Sigmoid colon (tissue), 7 donors: ENCODE measurements at places on chromosomes 1 and 21. TPM values are rescaled to one million over a fixed set of nuclear protein-coding genes. Genes with fewer than 3 reads are reported as not detected.

The SPATA46 gene
- total RNA-seq: not detected

The ETV3L gene
- not detected for total RNA-seq

The NLRP3 gene
- total RNA-seq: 2.8 TPM

The GUCA2B gene
- total RNA-seq: 6.7 TPM

The SMYD2 gene
- total RNA-seq: 19.9 TPM

- no peak for DNase-seq
Observed at GRCh38 chr21:29155933-29156260, 25.5 kb downstream of the MAP3K7CL start.

DNA sequence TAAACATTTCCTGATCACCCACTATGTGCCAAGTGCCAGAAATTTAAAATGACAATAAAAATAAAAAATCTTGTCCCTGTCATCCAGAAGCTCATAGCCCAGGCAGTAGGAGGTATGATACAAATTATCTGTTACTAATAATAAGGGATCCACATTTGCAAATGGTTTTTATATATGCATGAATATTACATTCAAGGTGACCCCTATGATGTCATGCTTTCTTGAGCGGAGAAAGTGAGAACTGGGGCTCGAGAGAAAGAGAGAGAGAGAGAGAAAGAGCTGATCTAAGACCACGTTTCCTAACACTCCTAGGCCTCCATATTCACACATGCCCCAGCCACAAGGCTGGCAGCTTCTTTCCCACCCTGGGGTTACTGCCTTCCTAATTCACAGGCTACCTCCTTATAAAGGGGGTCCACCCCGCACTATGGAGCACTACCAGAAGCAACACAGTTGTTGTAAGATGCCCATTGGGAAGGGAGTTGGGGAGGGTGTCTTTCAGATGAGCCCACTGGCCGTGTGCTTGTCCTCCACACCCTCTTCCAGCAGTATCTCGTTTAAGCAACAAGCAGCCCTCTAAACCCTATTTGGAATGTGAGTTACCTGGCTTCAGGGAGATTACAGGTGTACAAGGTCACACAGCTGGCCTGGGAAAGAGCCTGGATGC is 28.8 kb upstream of the LRRN2 start:
- no peak for DNase-seq

- no peak for DNase-seq
Observed at GRCh38 chr1:67811781-67812180, 21.5 kb downstream of the GNG12 start.

- no peak for DNase-seq
Observed at GRCh38 chr1:114235960-114236359, 82.3 kb upstream of the SYT6 start.

DNA sequence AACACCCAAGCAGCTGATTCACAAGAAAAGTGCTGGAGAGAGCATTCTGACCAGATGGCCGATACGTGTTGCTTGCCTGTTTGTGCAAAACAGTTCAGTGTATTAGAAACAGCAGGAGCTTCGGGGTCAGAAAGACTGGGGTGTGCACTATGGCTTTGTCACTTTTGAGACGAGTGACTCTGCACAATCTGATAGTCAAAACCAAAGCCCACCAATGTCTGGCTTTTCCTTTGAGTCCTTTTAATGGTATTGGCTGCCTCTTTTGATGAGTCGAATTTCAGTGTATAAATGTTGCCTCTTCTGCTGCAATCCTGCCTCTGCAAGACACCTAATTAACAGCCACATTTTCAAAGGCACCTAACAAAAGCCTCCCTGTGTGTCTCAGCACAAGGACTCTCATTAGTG is 444.6 kb downstream of the AJAP1 start:
- DNase-seq: no peak

DNA sequence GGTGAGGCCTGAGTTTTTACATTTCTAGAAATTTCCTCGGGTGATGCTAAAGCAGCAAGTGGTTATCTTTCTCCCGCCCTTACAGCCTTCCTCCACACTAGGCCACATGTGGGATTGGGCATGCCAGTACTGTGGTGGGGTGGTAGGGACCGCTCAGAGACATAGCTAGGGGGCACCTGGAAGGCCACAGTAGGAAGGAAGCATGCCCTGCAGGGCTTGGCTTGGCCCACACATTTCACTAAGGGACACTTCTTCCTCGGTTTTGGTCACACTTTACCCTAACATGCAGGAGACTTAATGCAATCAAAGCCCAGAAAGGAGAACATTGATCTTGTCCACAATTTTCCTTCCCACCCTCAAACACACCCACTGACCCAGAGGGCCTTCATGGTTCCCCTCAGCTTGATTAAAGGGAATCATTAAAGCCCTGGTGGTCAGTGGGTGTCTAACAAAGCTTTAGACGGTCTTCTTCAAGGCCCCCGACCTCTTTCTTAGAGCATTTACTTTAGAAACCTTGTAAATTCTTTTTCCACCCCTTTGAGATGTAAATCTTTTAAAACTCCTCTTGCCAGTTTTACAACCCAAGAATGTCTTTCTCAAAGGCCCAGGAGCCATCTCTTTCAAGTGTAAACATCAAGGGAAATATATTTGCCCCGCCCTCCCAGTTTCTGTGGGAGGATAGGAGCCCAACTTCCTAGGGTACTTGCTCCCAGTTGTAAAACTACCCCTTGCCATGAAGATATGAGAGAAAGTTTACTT is 246.4 kb upstream of the PTBP2 start:
- no peak for DNase-seq

DNA sequence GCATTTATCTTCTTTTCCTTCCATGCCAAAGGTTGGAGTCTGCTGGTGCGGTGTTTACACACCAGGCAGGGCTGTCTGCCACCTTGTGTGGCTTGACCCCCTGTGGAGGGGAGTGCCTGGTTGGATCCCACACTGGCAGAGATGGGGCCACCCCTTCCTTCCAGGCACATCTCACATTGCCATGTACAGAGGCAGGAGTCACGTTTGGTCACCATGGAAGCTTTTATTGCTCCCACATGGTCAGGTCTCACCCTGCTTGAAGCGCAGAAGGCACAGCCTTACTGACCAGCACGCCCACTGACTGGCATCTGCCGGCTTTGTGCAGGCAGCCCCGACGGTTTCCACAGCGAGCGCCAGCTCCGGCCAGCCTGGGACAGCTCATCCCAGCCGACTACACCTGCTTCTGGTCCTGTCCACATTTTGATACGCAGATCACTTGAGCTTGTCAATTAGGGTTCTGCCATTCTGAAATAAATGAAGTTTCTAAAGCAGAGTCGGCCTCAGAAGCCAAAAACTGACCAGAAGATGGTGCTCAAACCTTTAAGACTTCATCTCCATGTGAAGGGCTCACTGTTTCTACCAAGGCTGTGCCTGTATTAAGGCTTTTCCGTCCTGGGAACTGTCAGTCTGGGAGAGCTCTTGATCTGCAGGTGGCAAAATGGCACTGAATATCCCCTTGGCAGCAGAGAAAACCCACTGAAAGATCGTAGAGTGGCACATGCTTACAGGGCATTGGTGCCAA is 35.6 kb upstream of the EPHA8 start:
- DNase-seq: no peak

- no peak for DNase-seq
Observed at GRCh38 chr1:48753293-48753692, 23.4 kb downstream of the BEND5 start.

GRCh38 chr1:36776948-36777831 is 257.1 kb downstream of the GRIK3 start:
- DNase-seq: no peak

GRCh38 chr21:33975548-33976081 is 60.0 kb upstream of the ATP5PO start:
- DNase-seq: no peak

- no peak for DNase-seq
Observed at GRCh38 chr1:163367721-163368120, 46.0 kb downstream of the NUF2 start.

DNA sequence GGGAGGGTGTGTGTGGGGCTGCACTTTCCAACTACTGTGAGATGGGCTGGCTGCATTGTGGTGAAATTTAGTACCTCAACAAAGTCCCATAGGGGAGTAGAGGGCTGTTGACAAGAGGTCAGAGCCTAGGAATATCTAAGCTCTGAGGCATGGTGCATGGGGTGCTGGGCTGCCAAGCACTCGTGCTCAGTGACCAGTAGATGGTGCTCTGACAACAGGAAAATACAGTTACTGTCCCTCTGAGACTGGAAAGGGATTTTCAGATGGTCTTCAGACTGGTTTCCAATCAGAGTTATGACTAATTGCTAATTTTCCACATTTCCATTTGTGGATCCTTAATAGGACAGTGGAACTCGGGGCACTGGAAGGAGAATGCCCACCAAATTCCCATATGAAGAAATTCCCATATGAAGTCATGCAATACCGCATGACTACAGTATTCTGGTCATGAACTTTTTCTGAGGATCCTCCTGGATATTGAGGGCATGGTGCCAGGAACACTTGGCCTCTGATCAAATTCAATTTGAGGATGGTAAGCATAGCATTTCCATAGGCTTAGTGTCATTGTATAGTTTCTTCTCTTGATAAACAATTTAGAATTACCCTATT is 4.1 kb upstream of the CACNA1E start:
- DNase-seq: no peak

DNA sequence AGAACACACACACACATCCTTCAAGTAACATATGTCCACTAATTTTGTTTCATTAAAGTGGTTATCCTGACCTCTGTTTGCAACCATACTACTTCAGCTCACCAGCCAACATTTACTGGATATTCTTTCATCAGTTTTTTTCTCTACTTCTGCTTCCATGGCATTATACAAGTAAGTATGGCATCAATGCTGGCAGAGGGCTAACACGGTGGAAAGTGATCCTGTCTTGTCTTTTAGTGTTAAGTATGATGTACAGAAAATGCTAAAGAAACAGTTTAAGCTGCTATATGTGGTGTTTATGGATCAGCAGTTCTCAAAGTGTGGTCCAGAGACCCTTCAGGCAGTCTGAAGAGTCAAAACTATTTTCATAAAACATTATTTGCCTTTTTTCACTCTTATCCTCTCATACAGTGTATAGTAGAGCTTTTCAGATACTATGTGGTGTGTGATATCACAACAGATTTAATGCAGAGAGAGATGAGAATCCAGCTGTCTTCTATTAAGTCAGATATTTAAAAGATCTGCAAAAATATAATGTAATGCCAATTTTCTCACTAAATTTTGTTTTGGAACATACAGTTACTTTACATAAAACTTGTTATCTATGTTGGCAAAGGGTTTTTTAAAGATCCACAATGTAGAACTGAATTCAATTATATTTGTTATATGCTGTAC is 46.6 kb downstream of the FOXJ3 start:
- no peak for DNase-seq

DNA sequence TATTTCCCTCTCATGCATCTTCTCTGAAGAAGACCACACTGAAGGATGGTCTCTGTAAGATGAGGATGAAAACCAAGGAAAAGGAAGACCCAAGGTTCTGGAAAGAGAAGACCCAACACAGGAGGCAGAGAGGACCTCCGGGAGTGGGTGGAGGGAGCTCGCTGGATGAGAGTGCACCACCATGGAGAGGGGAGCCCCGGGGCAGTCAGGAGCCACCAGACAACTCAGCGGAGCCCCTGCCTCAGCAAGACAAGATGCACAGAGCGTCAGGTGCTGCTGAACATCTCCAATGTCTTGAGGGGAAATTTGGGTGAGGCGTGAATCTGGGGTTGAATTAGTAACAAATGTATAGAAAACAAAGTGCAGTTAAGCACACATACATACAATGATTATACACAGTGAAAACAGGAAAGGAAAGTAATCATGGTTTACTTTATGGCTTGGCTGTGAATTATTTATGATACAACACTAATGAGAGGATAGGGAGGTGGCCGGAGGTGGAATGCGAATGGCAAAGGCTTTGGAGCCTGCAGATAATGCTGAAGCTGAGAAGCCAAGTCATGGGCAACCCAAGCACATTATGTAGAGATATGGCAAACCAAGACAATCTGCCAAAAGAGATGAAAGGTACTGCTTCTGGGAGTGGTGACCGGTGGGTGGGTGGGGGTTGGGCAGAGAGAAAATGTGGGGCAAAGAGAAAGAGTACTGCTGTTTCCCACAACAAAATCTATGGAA is 80.4 kb upstream of the EDN2 start:
- no peak for DNase-seq

DNA sequence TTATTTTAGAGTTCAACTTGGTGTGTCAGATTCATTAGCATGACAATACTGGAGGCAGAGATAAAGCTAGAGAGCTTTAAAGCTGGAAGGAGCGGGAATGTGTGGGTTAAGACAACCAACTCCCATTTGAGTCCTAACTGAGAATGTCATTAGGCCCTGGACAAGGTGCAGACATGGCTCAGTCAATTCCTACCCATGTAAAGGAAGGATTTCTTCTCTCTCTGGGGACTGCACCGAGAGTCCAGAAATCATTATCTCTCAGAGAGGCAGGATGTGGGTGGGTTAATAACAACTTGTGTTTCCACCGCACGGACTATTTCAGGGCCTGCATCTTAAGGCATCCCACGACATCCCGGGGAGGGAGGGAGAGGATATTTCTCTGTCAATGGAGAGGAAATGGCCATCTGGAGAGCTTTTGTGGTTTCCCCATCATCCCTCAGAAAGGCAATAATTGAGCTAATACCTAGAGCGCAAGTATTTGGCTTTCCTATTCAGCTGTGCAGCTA is 46.7 kb upstream of the SARS1 start:
- DNase-seq: no peak

- peak; percentile 91 for DNase-seq
Observed at GRCh38 chr1:115595279-115596079, 46.3 kb upstream of the VANGL1 start.

DNA sequence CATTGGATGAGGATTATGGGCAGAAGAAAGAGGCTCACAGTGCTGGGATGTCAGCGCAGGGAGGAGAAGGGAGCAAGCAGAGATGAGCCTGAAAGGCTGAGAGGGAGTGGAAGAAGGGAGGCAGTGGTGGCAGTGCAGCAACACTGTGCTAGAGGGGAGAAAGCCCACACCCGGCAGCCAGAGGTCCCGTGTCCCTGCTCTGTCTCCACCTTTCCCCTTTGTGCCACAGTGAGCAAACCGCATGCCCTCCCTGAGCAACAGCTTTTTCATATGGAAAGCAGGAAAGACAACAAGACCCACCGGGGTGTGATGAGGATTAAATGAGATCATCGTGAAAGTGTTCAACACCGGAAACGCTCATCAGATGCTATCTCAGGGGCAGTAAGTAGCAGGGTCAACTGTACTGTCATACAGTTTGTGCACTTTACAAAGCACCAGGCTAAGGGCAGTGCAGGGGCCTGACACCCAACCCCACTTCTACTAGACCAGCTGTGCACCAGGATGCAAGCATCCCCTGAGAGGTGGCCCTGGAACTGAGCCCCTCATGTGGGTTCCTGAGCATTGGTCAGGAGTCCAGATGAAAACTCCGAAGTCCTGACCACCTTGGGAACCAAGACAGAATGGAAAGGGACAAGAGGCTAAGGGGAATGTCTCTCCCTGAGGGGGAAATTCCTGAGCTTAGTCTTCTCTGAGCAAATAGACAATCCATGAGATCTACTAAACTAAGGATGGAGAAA is 9.1 kb downstream of the NHLH1 start:
- no peak for DNase-seq

- peak; percentile 75 for DNase-seq
Observed at GRCh38 chr21:40047993-40048730, 180.9 kb downstream of the PCP4 start.

GRCh38 chr1:206568256-206568655 is 44.0 kb downstream of the EIF2D start:
- no peak for DNase-seq

GRCh38 chr1:89605692-89606091 is 27.2 kb upstream of the LRRC8C start:
- no peak for DNase-seq
